Ureter (tissue), 1 donor: ENCODE measurements at places on chromosomes 5 and 9. TPM values are rescaled to one million over a fixed set of nuclear protein-coding genes. Genes with fewer than 3 reads are reported as not detected.

Gene SLC6A3
- total RNA-seq = 0.57 TPM

Gene WDR36
- total RNA-seq = 33.9 TPM

GRCh38 chr9:94847486-94847885 is 121.0 kb downstream of the AOPEP start:
- DNase-seq = no peak

DNA sequence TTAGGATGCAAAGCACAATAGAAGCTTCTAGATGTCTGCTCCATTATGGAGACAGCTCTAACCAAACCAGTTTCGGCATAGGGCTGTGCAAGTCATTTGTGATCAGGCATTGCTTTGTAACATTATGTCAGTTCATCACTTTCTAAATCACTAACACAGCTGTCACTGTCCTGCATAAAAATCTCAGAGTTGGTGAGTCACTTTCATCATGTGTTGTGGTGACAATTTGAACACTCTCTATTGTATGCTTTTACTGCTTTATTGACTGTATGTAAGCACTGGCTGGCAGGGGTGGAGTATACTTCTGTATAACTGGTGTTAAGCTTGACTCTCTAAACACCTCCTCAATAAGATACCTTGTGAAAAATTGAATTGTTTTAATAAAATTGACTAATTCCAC is 77.9 kb downstream of the SLCO4C1 start:
- no peak for DNase-seq

DNA sequence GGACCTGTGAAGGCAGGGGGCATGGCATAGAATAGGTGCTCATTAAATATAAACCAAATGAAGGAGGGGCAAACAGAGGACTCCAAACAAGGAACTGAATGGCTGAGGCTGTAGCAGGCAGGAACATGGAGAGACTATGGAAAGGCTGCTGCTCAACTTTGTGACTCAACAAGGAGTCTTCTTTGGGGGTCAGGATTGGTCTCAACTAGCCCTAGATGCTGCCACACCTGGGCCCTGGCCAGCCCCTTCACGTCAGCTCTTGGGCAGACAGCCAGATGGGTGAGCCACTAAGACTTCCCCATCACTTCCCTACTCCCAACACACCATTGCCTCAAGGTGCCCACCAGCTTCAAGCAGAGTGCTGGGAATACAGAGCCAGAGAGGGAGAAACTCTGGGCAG is 11.0 kb downstream of the RPP25L start:
- DNase-seq = peak; percentile 57

Gene SLC6A7
- 0.10 TPM for total RNA-seq

GRCh38 chr5:75571547-75571946 is 39.7 kb upstream of the ANKDD1B start:
- DNase-seq = no peak

GRCh38 chr5:119397518-119398380 is 41.9 kb downstream of the TNFAIP8 start:
- no peak for DNase-seq

DNA sequence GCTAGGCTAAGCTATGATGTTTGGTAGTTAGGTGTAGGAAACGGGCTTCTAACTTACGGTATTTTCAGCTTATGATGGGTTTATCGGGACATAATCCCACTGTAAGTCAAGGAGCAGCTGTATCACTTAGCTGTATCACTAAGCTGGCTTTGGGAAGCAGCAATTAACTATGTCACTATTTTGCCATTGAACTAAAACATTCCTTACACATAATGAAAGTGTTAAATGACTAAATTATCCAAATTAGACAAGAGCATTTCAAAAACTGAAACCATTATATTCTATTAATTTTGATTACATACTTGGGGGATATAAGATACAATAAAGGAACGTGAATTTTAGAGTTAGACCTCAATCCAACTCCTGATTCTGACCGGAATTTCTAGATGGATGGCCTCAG is 188.3 kb downstream of the AGTPBP1 start:
- DNase-seq = no peak

Gene MPDZ
- total RNA-seq = 27.6 TPM

GRCh38 chr5:132814503-132815294 is 1.6 kb downstream of the SOWAHA start:
- no peak for DNase-seq

Gene DEPDC1B
- 0.57 TPM for total RNA-seq

DNA sequence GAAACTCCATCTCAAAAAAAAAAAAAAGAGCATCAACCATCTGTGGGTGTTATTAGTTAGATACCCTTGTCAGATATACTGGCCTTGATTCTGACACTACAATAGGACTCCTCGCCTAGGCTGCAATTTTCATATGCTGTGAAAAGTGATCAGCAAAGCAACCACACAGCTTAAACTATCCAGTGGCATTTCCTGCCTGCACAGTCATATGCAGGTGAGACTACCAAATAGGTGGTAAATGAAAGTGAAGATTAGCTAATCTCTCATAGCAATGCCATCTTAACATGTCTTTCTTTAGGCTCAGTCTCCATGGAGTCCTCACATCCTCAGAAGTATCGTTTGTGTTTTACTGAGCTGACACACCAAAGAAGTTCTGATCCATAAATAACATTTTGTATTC is 40.8 kb downstream of the GRAMD2B start:
- DNase-seq = no peak

DNA sequence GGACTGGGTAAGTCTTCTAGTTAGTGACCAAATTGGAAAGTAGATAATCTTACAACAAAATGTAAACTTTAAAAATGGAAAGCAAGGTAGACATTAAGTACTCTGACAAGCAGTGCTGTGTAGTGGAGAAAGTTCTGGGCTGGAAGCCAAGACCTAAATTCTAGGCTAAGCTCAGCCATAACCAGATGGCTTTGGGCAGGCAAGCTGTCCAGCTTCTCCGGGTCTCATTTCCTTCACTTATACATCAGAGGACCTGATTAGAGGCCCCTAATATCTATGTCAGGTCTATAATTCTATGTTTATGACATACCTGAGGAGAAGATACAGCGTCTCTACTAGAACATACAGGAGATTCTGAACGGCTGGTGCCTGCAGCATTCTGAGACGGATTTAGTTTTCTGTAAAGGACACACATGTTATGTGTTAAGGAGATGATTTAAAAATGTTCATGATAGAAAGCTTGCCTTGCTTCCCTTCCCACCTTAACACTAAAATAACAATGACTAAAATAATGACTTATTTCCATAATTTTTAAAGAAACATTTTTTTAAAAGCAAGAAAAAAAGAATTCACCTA is 61.2 kb downstream of the ELL2 start:
- DNase-seq = no peak

GRCh38 chr5:138366632-138367382 is 14.3 kb downstream of the KDM3B start:
- no peak for DNase-seq

DNA sequence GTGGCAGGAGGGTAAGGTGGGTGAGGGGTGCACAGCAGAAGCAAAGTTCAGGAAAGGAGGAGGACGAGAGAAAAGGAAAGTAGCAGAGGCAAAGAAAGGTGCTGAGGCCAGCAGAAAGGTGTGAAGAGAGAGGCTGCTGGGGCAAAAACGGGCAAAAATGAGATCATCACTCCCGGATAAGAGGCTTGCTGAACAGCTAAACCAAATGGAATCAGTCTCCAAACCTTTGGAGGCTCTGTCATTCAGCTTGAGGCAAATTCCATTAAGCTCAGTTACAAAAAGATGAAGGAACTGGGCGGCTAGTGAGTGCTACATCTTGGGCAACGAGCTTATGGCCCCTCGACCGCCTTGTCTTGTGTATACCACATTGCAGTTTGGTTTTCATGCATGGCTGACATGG is 136.4 kb downstream of the FSTL4 start:
- DNase-seq = no peak

DNA sequence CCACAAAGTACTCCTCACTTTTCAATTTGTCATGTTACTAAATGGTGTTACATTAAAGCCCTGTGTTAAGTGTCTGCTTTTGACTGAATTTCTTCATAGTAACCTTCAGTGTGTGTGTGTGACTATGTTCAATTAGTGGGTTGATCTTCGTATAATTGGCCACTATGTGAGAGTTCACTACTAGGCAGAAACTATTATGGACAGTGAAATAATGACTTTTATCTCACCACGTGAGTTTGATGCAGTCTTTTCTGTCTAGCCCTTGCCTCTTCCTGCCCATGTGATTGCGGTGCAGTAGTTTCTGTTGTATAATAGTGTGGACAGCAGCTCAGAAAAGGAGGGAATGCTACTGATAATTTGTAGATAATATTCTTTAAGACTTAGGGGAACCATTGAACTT is 1.8 kb upstream of the MAML1 start:
- DNase-seq = no peak

Gene SLC45A2
- total RNA-seq = not detected

DNA sequence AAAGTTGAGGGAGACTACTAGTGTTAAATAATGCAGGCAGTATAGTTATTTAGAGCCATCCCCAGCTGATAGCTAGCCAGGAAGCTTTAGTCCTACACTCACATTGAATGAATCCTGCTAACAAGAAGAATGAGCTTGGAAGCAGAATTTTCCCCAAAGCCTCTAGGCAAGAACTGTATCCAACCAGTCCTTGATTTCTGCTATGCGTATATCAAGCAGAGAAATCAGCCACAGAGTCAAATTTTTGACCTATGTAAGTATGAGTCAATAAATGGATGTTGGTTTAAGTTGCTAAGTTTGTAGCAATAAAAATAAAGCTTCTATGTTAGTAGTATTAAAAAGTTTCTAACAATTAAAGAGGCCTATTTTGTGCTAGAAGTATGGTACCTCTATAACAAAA is 672.1 kb upstream of the CHD1 start:
- no peak for DNase-seq

DNA sequence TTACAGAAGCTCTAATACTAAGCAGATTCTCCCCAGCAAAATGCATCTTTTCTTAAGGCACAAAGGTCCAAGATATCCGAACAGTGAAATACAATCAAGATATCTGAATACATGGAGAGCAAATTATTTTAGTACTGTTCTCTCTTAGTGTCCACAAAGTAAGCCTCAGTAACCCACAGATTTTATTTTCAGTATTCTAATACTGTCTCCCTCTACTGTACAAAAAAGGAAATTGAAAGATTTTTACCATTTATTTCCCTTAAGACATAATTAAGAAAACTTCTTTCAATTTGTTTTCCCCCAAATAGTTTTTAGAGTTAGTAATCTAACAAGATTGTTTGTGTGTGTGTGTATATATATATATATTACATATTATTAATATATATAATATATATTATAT is 24.7 kb upstream of the NOL6 start:
- DNase-seq = no peak

Gene BTNL8
- total RNA-seq = not detected

GRCh38 chr5:87845734-87846133 is 422.9 kb downstream of the TMEM161B start:
- no peak for DNase-seq

- DNase-seq = no peak
Observed at GRCh38 chr5:8750100-8750499, 795.8 kb downstream of the SEMA5A start.

DNA sequence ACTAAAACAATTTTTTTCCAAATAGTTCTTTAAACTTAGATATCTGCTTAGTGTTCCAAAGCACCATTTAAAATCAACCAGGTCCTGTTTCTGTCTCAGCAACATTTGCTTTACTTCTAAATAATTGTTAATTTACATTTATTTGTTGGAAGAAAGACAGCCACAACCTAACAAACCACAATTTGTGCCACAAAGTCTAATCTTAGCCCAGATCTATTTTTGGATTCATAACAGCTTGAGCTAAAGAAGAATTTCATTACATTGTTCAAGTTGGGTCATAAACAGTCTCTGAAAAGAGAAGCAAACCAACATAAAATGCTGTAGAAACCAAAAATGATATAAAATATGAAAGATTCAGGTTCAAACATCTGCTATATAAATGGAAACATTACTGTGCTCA is 24.4 kb downstream of the MLLT3 start:
- no peak for DNase-seq

GRCh38 chr5:169581580-169582227 is 1.9 kb upstream of the SPDL1 start:
- peak; percentile 52 for DNase-seq

Gene GDA
- 6.6 TPM for total RNA-seq

DNA sequence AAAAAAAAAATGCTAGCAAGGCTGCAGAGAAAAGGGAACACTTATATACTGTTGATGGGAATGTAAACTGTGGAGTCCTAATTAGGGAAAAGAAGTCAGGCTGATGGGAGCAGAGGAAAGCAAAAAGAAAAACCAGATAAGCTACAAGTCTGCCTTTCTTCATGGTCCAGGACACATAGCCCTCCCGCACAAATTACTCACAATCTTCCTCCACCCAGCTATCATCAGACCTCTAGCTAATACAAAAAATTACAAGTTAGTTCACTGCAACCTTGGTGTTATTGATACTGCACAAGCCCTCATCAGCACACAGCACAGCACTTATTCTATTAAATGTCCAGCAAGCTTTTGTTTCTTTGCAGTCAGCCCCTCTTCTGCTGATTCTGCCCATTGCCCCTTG is 186.0 kb upstream of the ADRA1B start:
- no peak for DNase-seq

DNA sequence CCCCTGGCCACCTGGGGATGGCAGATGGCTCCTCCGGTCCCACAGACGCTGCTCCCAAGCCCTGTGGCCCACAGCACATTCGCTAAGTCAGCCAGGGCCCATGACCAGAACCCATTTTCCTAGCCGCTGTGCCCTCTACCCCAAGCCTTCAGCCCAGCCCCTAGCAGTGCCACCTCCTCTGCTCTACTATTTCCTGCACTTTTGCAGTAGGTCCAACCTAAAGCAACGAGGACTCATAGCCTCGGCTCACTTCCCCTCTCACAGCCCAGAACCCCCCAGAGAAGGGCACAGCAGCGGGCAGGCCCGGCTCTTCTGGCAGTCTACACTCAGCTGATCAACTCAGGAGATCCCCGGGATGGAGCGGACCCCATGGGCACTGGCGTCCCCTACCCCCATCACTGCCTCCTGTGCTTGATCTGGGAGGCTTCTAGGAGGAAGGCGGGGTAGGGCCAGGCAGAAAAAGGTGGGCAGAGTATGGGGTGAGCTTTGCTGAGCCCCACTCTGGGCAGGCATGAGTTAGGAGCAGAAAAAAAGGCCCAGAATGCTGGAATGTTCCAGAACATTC is 111.2 kb downstream of the ZNF354C start:
- DNase-seq = no peak

- DNase-seq = peak; percentile 57
Observed at GRCh38 chr5:163347671-163348070, 89.7 kb upstream of the CCNG1 start.

- no peak for DNase-seq
Observed at GRCh38 chr5:120609570-120609969, 145.5 kb downstream of the PRR16 start.

GRCh38 chr5:89280103-89281037 is 397.4 kb upstream of the MEF2C start:
- DNase-seq = no peak

DNA sequence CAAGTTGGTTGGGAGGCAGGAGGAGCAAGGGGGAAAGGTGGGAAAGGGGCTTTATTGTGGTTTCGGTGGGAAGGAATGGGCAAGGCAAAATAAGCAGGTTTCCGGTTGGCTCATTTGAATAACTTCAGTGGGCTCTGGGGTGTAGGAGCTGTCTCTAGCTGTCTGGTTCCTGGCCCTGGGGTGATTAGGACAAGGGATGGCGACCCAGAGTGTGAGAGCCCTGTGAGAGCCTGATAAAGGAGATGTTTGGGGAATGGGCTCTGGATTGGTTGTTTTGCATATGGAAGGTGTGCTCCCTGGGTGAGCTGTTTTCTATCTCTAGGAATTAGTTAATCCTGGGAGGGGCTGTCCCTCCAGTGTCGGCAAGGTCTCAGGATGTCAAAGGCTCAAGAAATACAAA is 15.4 kb downstream of the ANKRD34B start:
- DNase-seq = no peak
